ENCODE measurements at places on chromosomes 6 and 20.

- DNase-seq, result no peak
These were observed 33.6 kb downstream of the COMMD7 start for GRCh38 chr20:32709632-32710121.

DNA sequence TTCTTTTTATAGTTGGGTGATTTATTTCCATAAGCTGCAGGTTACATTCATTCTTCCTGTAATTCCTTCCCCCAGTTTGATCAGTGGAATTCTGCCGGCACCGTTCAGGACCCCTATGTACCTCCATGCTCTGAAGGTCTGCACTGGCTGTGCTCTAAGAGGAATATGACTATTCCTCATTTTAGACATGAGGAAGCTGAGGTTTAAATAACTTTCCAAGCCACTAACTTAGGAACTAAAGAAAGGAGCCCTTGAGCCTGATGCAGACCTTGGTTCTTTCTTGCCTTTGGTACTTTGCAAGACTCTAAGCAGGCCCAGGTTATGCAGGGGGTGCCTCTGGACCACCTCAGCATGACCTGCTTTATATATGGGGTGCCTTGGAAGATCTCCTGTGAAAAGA lies 318.5 kb downstream of the QKI start:
- no peak for DNase-seq

DNA sequence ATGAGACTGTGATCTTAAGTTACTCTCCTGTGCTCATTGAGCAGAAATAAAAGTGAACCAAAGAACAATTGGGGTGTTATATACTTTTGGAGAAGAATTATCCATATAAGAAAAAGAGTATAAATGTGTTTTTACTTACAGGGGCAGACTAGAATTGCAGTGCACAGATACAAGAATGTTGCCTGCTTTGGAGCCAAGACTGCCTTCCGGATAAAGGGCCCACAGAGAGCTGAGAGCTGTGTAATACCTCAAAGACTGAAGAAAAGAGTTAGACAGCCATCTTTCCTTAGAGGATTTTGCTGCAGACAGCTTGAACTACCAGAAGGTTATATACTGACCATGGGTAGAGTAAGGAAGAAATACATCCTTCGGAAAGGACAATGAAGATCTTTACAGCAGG lies 1235.5 kb upstream of the CITED2 start:
- no peak for DNase-seq

- DNase-seq, result no peak
These were observed 282.7 kb downstream of the PLCB1 start for GRCh38 chr20:8414586-8415274.

- DNase-seq, result no peak
These were observed 225.5 kb downstream of the SOD2 start for GRCh38 chr6:159467473-159468041.

- DNase-seq, result no peak
These were observed 60.4 kb downstream of the SLC22A3 start for GRCh38 chr6:160408528-160408927.

DNA sequence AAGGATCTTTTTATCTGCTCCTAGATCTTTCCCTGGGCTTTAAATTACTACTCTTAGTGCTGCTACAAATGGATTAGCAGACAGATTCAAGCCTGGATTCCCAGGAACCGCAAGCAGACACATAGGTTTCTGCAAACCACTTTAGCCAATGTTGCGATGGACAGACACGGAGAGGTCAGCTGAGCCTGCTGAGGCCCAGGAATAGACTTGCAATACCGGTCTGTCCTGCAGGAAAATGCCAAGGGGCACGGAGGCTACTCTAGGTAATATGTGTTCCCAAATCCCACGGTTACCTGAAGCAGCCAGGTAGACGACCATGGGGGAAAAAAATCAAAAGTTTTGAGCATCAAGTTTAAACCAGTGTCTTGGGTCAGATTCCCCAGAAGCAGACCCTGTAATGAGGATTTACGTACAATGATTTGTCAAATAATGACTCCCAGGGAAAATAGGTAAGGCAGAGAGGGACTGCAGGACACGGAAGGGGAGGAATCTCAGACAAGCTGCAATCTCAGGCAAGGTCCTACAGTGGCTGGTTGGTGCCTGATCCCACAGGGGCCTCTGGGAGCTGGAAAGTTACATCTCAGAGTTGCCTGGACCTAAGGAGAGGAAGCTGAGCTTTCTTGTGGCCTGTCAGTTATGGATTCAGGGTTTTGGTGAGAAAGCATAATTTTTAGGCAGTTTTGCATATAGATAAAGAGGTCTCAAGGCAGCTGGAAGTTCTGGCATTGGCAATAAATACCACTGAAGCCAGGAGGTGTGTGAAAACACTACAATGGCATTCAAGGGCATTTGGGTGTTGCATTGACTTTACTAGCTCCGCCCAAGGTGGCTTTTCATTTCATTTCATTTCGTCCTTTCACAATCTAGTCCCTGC lies 12.5 kb downstream of the OTOR start:
- DNase-seq, result no peak

- DNase-seq, result no peak
These were observed 480.7 kb downstream of the CD83 start for GRCh38 chr6:14598017-14598864.

DNA sequence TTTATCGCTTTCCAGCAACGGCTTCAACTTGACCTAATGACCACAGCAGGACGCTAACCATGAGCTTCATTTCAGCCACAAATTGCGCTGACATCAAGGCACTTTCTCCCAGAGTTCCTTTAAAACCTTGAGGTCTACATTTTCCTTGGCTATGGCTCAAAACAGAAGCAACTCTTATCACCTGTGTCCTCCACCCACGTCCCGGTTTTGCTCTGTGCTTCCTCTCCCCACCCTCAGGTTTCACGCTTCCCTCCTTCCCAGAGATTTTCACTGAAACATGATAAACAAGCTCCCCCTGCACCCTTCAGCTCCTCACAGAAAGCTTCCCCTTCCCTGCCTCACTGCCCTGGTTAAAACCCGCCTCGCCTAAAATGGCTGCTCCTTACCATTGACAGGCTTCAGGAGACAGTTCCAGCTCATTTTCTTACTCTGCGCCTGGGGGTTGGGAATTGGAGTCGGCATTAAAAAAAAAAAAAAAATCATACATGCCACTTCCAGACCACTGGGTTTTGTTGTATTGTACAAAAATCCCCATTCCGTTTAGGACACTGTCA lies 229.5 kb downstream of the UBE3D start:
- no peak for DNase-seq

GRCh38 chr6:26179675-26180074 lies 92.4 kb downstream of the HFE start:
- DNase-seq, result no peak

DNA sequence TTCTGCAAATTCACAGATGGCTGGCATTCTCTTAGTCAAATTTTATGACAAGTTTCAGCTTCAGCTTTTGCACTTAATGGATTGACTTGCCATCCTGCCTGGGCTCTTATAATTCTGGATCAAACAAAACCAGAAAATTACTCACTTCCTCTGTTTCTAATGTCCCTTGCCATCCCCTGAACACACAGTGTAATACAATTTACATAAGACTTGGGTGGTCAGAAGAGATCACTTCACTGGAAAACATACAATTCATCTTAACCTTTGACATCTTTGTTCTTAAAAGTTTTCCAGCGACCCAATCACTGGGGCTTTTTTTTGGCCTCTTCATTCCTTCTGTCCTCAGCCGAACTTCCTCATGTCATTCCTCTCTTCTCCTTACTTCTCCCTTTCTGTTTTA lies 199.0 kb downstream of the ARHGAP18 start:
- no peak for DNase-seq

- DNase-seq, result no peak
These were observed 234.6 kb upstream of the ID4 start for GRCh38 chr6:19602434-19603013.

DNA sequence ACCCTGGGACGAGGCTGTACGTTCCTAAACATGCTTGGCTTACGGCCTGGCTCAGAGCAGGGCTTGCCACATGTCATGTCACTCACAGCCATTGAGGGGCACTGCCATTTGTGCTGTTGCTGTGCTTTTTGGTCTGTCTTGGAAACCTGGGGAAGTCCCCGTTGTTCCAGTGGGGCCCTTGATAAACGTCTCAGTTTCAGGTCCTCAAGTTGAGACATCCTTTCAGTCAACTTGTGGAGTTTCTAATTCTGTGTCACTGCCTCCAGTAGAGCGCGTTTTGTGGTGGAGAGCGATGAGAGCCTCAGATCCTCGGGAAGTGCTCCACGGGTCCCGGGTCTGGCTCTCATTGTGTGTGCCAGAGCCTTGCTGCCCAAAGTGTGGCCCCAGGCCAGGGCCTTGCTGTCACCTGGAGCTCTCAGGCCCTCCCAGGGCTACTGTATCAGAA lies 43.0 kb upstream of the CCR6 start:
- DNase-seq, result peak; percentile 69

DNA sequence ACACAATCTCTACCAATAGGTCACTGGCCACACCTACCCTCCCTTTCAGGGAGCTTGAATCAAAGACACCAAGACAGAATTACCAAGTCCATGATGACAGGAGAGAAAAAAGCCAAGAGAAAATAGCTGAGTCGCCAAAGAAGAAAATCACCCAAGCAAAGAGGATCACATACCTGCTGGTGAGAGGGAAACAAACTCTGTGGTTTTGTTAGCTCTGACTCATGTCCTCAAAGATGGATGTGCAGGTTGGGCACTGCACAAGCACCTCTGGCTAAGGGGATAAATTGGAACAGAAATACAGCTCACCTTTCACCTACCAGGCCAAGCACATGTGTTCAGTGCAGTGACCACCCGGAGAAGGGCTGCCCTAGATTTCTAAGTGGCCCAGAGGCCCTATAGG lies 114.8 kb downstream of the TFAP2A start:
- no peak for DNase-seq

Measured in central memory CD4-positive, alpha-beta T cell (primary cell).